Hematopoietic multipotent progenitor cell treated with erythropoietin and hydrocortisone succinate and interleukin-3 and kit ligand, for 15 days (in vitro differentiated cells): ENCODE measurements at places on chromosomes 2 and 18.

DNA sequence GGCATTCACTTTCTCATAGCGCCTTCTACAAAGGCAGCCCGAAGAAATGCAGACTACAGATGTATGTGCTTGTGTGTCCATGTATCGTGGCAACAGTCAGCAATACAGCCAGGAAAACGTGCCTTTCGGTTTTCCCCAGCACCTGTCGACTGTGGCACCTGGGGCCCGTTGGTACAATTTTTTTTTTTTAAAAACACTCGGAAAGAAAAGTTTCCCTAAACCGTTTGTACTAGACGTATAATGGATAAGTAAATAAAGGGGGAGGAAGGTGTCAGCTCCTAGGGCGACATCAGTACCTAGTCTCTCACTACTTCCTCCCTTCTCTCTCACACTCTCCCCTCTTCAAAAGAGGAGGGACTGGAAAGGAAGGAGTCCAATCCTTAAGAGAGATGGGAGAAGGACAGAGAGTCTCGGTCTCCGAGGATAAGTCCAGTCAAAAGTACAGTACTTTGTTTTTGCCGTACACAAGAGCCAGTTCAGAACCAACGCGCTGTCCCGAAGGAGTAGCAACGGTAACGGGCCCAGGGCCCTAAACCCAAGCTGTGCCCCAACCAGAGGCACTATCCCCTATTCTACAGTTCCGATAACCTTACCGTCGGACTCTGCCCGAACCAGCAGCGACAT, 759 bp downstream of the PPP4R3B start:
- peak; percentile 45 for DNase-seq

DNA sequence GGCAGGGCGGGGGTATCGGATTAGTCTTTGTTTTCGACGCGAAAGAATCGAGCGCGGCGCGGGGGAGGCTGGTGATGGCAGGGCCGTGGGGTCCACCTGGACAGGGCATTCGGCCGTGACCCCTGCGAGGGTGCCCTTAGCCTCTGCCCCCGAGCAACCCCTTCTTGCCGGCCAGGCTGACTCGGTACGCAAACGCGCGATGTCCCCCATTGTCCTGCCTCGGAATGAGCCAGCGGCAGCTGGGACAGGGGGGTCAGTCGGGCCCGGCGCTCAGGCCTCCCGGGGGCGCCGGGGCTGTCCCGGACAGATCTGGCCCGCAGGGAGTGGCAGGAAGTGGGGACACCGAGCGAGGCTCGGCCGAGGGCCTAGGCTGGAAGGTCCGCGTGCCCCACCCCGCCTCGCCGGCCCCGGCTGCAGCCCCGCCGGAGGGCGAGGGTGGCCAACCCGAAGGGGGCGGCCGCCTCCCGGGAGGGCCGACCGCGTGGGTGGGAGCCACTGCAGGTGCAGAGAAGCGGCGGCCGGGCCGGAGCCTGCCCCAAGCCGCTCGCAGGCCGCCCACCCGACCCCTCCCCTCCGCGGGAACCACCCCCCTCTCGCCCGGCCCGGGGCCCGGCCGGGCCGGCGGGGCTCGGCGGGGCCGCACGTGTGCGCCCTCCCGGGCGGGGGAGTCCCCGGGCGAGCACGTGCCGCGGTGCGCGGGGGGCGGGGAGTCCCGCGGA, at the start of gene TET3:
TET3 (plus strand) TSS at position 708 of the 719 bp plus-strand sequence. CDS start 1,494 bp downstream, outside the sequence.
- peak; percentile 45 for DNase-seq

GRCh38 chr2:54336977-54337255, 80.9 kb upstream of the TSPYL6 start:
- DNase-seq = no peak

- DNase-seq = no peak
Observed at GRCh38 chr18:24799720-24800119, 339.3 kb downstream of the HRH4 start.

- no peak for DNase-seq
Observed at GRCh38 chr2:13745330-13745729, 887.2 kb upstream of the LRATD1 start.

GRCh38 chr2:25617948-25618646, 55.3 kb downstream of the DTNB start:
- DNase-seq = no peak

- DNase-seq = no peak
Observed at GRCh38 chr2:174692256-174692919, 71.9 kb downstream of the CHRNA1 start.

- no peak for DNase-seq
Observed at GRCh38 chr2:11535899-11536344, 2.1 kb downstream of the GREB1 start.

DNA sequence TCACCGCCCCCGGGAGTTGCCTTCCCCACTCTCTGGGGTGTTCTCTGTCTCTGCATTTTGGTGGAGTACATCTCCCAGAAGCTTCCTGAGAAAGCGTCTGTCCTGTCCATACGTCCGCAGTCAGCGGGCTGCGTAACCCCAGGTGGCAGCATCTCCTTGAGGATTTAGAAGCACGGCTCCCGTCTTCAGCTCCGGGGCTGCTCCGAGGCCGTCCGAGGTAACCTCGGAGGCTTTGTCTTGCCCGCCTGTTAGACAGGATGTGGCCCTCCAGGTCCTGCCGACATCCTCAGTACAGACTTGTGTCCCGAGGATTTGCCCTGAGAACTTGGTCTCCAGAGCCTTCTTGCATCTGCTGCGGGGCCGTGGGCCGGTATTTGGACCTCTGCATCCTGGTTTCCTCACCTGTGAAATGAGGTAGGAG, 58.4 kb downstream of the CTDP1 start:
- no peak for DNase-seq

GRCh38 chr2:72148837-72149555, 1.3 kb upstream of the CYP26B1 start:
- DNase-seq = no peak

DNA sequence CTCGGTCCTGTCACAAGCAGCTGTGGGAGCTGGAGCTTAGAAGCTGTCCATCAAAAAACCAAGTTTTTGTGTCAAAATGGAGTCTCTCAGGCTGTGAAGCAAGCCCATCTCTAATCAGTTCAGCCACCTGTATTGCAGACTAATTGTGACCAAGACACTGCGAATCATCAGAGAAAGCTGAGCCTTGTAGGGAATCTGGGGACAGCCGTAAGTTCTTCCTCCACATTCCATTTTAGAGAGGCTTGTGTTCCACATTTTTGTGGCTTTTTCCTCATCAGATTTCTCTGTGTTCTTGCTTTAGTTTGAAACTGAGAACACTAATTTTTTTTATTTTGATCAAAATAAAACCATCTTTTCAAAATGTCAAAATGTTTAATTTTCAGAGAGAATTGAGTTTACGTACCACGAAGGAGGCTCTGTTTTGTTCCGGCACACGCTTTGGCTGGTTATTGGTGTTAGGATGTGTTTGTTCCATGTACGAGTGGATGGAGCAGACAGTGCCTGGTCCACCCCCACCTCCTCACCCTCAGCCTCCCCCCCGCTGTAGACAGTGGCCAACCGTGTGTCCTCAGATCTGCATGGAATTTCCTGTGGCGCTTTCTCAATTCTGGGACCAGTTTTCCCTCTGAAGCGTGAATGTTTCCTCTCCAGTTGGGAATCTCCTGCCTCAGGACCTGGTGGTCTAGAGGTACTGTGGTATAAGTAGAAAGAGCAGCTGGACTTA, 140.8 kb downstream of the AGAP1 start:
- DNase-seq = no peak

GRCh38 chr18:33600846-33601245, 22.8 kb downstream of the ASXL3 start:
- DNase-seq = no peak

- no peak for DNase-seq
Observed at GRCh38 chr2:192029089-192029488, 165.6 kb downstream of the TMEFF2 start.

GRCh38 chr2:164808776-164809175, 32.8 kb downstream of the COBLL1 start:
- DNase-seq = no peak

DNA sequence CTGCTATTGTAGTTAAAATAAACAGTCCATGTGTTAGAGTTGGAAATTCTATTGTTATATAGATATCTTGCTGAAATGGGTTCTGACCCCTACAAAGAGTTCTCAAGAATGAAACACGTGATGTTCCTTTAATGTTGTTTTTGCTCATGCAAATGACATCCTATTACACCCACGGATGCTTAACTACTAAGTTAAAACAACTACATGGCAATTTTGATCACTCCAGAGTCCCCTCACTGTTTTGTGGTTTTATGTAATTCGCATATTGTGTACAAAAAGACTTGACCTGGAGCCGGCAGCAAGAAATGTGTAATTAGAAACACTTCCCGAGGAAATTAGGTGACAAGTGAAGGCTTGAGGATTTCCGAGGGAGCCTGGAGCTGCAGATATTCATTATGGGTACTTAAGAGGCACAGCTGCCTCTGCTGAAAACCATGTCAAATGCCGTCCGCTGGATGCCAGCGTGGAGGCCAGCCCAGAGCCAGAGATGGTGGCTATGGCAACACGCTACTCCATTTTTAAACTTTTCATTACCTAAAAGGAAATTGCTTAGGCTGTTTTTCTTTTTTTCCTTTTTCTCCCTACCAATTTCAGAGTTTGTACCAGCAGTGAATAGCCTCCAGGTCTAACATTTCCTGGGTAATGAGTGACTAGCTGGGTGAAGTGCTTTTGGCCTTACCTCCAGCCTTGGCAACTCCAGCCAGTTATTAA, 21.0 kb upstream of the CABLES1 start:
- no peak for DNase-seq

GRCh38 chr2:20643060-20643459, 7.8 kb downstream of the HS1BP3 start:
- DNase-seq = no peak

DNA sequence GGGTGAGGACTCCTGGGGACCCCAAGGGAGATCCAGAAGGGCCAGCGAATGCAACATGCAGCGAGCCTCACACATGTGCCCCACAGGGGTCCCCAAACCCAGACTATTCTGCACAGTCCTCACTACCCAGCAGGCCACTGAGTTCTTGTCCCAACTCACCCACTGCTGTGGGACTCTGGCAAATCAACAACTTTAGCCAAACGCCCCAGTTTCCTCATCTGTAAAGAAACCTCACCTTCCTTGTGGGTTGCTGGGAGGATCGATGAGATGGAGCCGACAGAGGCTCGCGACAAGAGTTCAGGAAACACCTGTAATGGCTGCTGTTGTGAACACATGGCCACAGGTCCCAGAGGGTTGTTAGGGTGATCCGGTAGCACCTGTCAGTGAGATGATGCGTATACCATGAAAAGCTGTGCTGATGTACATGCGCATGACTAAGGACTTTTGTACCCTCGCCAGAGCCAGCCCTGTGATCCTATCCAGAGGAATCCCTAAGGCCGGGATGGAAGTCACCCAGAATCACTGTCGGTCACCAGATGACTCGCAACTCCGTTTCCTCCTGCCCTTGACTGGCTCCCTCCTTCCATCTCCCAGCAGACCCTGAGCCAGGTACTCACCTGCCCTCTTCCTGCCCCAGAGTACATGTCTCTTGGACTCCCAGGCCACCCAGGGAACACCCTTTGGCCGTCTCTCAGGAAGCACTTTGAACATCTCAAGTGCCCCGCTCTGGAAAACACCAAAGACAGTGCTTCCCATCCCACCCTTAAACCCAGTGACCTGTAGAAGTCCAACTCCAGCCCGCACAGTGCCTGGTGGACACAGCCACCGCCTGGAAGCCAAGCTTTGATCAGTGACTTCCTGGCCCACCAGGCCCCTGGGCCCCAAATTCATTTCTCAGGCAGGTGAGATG, 103.3 kb upstream of the ID2 start:
- no peak for DNase-seq

DNA sequence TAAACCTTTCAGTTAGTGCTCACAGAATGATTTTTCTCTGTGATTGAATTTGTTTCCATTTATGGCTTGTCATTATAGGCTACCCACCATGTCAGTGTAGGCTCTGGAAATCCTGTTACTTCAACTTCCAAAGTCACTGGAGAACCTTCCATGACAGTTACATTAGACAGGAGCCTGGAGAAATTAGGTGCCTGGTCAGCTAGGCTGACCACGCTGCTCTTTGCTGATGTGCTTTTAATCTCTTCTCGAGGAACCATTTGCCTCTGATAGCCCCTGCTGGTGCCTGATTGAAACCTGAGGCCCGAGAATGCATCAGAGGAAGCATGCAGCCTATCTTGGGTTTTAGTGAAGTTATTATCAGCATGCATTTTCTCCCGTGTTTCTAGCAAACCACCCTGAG, 29.6 kb upstream of the TTN start:
- DNase-seq = no peak

- DNase-seq = no peak
Observed at GRCh38 chr2:124523096-124523495, 498.0 kb downstream of the CNTNAP5 start.

- DNase-seq = no peak
Observed at GRCh38 chr2:73050121-73050545, 21.4 kb downstream of the SFXN5 start.

DNA sequence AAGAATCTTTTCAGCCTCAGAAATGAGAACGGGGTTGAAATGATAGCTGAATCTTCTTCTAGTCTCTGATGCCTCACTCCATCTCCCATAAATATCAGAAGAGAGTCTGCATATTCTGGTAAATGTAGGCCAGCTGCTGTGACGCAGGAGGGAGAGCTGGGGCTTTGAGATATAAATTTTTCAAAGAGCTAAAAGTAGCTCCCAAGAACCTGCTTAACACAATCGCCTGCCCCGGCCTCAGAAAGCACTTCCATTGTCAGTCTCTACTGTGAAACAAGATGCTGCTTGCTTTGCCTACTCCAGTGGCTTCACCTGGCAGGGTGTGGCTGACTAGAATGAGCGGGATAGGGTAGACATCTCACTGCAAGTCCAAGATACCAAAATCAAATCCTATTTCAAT, 105.0 kb upstream of the CCDC150 start:
- no peak for DNase-seq

GRCh38 chr2:108029496-108029895, 43.2 kb downstream of the SLC5A7 start:
- DNase-seq = no peak

- DNase-seq = no peak
Observed at GRCh38 chr2:201344663-201345366, 12.3 kb downstream of the FLACC1 start.

DNA sequence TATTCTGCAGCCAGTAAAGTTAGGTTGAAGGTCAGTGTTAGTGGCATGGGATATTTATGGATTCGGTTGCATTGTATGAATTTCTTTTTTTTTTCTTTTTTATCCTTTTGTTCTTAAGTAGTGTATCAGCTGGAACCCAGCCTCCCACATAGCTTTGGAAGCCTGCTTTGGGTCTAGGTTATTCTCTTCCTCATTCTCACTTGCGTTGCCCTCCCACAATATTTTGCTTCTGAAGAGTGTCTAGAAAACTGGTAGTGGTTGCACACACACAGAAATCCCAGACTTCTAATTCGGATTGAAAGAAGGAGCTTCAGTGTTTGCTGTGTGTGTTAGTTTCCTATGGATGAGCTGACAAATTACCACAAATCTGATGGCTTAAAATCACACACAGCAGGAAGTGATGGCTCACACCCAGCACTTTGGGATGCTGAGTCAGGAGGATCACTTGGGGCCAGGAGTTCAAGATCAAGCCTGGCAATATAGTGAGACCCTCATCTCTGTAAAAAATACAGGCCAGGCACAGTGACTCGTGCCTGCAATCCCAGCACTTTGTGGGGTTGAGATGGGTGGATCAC, 104.8 kb downstream of the ARL4C start:
- DNase-seq = no peak

GRCh38 chr2:109049022-109049421, 60.0 kb upstream of the EDAR start:
- no peak for DNase-seq

GRCh38 chr2:151087377-151087776, 174.3 kb downstream of the RBM43 start:
- DNase-seq = no peak

- no peak for DNase-seq
Observed at GRCh38 chr18:5604778-5605177, 61.0 kb upstream of the EPB41L3 start.
